Fibroblast of the conjunctiva (primary cell): ENCODE measurements at places on chromosomes 11 and 22.

DNA sequence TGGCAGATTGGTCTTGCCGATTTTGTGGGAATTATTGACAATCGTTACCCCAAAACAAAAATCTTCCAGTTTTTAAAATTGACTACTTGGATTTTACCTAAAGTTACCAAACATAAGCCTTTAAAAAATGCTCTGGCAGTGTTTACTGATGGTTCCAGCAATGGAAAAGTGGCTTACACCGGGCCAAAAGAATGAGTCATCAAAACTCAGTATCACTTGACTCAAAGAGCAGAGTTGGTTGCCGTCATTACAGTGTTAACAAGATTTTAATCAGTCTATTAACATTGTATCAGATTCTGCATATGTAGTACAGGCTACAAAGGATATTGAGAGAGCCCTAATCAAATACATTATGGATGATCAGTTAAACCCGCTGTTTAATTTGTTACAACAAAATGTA is 37.2 kb downstream of the IGLL1 start:
- no peak for DNase-seq

GRCh38 chr11:133984828-133985227 is 28.1 kb upstream of the IGSF9B start:
- DNase-seq = no peak

- no peak for DNase-seq
Observed at GRCh38 chr22:30423301-30423958, 2.1 kb upstream of the MTFP1 start.

DNA sequence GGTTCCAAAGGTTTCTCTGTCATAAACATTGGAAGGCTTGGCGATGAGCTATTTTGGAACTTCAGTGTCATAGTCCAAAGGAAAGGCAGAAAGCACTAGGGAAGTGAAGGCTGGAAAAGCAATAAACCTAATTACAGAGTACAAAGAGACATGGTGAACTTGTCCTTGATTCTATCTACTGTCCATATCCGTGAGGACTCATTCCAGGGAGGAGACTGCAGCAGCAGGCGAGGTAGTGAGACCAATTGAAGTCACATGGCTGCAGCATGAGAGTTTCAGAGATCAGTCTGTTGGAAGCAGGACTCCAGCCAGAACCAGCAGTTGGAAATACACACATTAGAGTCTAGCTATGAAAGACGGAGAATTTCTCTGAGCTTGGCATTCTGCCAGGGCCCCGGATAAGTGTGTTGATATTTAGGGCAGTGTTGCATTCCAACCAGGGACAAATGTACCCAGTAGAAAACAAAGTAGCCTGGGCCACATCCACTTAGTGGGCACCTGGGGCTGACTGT is 54.1 kb upstream of the ARHGAP42 start:
- DNase-seq = no peak

DNA sequence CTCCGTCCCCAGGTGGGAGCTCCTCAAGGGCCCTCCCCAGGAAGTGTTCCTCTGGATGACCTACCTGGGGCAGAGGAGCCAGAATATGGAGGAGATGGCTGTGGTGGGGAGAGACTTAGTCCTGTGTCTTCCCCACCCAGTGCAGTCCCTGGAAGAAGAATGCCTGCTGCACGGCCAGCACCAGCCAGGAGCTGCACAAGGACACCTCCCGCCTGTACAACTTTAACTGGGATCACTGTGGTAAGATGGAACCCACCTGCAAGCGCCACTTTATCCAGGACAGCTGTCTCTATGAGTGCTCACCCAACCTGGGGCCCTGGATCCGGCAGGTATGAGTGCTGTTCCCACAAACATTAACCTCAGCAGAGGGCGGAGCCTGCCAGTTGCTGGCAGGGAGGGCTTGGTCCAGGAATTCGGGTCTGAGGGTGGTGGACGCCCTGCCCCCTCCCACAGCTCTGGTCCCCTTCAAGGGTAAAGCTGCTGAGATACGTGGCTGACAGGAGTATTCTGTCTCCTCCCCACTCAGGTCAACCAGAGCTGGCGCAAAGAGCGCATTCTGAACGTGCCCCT is 3.4 kb downstream of the FOLR3 start:
- DNase-seq = no peak

DNA sequence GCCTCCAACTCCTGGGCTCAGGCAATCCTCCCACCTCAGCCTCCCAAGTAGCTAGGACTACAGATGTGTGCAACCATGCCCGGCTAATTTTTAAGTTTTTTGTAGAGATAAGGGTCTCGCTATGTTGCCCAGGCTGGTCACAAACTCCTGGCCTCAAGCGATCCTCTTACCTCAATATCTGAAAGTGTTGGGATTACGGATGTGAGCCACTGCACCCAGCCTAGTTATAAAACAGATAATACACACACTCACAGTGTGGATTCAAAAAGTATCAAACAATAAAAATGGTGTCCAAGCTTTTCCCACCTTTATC is 377 bp upstream of the CCDC188 start:
- DNase-seq = no peak

GRCh38 chr11:76588455-76589325 is 81.9 kb downstream of the LRRC32 start:
- no peak for DNase-seq

DNA sequence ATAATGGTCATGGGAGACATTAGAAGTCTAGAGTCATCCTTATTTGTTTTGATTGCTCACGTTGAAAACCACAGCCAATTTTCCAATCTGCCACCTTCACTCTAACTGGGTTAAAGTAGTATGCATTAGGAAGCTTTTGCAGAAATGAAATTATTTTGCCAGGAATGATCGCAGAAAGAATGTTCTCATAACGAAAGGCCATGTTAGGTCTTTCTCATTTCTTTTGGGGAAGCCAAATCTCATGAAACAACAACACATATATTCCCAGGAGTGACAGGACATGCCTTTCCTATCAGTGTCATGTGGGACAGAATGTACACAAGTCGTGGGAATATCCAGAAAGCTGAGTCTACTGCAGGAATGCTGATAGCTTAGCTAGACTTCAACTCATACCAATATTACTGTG is 386.3 kb downstream of the AASDHPPT start:
- no peak for DNase-seq

DNA sequence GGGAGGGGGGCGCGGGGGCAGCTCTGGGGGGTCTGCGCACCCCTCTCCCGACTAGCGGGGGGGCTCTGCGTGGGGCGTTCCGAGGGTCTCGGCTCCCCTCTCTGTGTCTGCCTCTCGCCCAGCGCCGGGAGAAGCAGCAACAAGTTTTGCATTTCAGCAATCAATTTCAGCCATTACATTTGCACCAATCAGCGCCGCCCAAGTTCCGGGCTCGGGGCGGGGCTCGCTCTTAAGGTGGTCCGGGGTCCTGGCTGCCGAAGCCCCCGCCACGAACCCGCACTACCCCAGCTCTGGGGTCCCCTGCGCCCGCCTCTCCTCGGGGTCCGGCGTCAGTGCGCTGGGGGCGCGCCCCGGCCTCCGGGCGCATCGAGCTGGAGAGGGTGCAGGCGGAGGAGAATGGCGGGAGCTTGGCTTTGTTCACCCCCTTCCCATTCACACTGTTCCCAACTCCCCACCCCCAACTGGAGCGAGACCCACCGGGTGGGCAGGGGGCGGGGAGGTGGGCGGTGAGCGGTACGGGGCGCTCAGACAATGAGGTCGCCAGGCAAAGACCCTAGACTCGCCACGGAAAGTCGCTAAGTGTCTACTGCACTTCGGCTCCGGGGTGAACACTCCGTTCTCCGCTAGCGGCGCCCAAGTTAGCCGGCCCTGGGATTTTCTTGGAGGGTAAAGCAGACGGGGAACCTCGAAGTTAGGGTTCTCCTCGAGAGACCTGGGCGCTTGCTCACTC is at the start of gene MN1:
TSS of gene MN1 (minus strand) at position 141 of the 730 bp plus-strand sequence. CDS start 1,213 bp downstream, outside the sequence.
- no peak for DNase-seq

- DNase-seq = no peak
Observed at GRCh38 chr11:57501953-57502352, 13.5 kb downstream of the SLC43A1 start.

DNA sequence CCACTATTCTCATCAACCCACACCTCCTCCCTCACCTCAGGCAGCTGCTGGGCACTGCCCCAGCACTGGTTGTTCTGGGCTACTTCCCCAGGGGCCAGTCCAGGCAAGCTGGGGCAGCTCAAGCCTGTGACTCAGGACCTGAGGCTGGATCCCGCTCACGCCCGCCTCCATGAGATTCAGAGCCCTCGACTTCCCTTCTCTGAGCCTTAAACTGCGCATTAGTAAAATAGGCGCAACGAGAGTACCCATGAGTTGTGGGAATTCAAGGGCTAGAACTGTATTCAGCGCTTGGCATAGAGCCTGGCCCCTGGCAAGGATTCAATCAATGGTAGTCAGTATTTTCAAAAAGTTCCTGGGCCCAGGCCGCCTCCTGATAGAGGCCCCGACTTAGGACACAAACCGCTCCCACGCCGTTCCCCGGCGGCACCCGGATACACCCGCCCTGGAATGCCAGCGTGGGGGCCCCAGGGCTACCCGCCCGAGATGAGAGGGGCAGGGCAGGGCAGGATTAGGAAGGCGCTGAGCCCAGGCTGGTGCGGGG is 723 bp upstream of the CD82 start:
- peak; percentile 74 for DNase-seq

DNA sequence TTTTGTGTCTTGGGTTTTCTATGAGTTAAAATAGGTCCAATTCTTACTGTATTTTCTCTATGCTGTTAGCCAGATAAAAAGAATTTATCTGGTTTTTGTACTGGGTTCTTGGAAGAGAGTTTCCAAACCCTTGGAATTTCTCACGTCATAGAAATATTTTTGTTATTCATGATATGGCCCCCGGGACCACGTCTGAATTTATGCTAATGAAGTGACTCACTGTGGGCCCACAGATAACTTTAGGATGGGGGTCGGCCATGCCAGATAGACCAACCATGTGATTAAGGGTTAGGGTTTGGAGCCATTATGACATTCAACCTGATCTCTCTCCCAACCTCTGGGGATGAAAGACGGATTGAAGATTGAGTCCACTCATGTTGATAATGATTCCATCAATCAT is 35.6 kb upstream of the DDI1 start:
- no peak for DNase-seq

DNA sequence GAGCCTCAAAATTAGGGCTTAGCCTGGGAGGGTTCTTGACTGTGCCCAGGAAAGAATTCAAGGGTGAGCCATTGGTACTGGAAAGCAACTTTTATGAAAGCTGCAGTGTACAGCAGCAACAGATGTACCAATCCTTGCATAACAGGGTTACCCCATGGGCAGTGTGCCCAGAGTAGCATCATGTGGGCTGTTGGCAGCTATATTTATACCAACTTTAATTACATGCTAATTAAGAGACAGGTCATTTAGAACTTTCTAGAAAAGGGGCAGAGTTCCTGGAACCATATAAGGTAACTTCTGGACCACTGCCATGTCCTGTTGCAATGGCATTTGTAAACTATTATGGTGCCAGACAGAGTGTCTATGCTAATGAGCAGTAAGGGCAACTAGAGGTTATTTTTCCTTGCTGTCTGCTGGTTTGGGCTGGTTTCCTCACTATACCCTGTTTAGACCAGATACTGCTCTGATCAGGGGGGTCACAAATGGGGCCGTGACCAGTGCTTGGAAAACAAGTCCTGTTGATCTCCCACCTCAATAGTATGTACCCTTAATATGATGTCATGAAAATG is 1120.5 kb upstream of the RAG2 start:
- DNase-seq = peak; percentile 0

DNA sequence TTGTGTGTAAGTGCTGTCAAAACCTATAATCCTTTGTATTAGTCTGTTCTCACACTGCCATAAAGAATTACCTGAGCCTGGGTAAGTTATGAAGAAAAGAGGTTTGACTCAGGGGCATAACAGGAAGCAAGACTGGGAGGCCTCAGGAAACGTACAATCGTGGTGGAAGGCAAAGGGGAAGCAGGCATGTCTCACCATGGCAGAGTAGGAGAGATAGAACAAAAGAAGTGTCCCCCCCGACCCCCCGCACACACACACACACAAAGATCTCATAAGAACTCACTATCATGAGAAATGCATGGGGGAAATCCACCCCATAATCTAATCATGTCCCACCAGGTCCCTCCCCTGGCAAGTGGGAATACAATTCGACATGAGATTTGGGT is 2.3 kb upstream of the USP28 start:
- no peak for DNase-seq

- DNase-seq = no peak
Observed at GRCh38 chr11:64667154-64667745, 55.7 kb downstream of the NRXN2 start.

GRCh38 chr11:15580775-15581095 is 466.0 kb downstream of the INSC start:
- DNase-seq = no peak

DNA sequence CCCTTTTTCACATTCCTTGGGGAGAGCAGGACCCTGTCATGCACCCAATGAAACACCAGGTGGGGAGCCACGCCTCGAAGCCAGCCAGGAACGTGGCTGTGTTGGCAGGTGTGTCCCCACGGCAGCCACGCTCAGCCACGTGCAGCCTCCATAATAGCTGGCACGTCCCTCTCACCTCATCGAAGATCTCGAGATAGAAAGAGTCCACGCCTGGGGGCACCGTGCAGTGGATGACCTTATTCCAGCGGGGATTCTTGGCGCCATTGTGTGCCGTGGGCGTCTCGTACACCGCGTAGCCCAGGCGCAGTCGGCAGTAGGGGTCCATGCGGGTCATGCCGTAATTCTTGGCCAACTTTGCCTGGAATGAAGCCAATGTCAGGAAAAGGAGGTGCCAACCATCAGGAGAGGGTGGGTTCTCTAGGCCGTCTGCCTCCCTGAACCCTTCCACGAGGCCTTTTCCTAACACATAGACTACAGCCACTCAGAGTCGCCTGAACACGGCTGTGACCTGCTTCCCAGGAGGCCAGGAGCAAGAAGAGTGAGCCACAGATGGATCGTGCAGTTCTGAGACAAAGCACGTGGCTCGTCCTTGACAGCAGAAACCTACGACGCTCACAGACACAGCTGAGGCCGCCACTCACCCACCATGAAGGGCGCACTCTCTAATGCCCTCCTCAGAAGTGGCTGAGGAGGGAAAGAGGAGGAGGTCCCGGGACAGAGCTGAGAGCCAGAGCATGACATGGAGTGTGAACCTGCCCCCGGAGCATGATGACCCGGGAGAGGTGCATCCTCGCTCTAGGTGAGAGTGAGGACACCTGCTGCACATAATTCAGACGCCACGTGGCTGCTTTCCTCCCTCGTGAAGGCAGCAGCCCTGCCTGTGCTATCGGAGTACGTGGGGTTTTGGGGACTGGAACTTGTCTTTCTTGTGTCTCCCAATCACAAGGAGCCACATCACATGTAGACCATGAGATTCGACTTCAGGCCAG is 19.1 kb downstream of the TOLLIP start:
- no peak for DNase-seq

GRCh38 chr11:15720460-15720859 is 605.7 kb downstream of the INSC start:
- DNase-seq = no peak
